Jurkat, Clone E6-1 (cell line): ENCODE measurements at places on chromosomes 3 and 15.
A peak's percentile ranks its signal among the peaks of the same experiment; 100 is the strongest.

DNA sequence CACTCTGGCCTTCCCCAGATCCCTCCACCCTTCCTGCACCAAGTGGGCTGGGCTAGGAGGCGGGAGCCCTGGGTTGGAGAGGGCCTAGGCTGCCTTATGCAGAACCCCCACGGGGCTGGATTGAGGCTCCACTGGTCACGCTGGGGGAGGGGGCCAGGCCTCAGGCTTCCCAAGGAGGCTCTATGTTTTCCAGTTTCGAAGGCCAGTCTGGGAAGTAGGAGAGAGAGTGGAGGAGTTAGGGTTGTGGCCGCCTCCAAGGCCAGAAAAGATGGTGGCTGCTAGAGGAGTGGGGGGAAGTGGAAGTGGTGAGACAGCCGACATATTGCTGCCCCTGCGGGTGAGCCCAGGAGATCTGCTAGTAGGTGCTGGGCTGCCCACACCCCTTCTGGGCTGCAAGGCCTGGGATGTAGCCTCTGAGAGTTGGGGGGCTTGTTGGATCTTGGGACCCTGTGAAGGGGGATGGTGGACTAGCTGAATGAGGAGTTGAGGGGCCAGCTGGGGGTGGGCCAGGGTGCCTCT lies 1.2 kb downstream of the GNAI2 start:
- DNase-seq = no peak

DNA sequence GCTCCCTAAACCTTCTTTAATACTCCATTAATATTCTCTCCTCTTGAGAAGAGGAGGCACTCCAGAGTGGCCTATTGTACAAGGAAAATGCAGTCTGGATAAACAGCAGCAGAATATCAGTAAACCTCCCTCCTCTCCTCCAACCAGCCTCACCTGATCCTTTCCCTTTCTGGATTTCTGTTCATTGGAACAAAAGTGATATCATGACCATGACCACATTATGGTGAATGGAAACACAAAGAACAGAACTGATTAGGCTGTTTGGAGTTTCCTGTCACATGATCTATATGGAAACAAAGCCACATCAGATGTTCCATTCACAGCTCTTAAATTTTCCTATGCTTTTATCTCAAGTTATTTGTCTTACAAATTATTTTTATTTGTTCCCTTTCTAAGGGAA lies 14.6 kb downstream of the C2CD4B start:
- DNase-seq = peak; percentile 57

- no peak for DNase-seq
These were observed 167.6 kb downstream of the PLCL2 start for GRCh38 chr3:17052363-17052762.

DNA sequence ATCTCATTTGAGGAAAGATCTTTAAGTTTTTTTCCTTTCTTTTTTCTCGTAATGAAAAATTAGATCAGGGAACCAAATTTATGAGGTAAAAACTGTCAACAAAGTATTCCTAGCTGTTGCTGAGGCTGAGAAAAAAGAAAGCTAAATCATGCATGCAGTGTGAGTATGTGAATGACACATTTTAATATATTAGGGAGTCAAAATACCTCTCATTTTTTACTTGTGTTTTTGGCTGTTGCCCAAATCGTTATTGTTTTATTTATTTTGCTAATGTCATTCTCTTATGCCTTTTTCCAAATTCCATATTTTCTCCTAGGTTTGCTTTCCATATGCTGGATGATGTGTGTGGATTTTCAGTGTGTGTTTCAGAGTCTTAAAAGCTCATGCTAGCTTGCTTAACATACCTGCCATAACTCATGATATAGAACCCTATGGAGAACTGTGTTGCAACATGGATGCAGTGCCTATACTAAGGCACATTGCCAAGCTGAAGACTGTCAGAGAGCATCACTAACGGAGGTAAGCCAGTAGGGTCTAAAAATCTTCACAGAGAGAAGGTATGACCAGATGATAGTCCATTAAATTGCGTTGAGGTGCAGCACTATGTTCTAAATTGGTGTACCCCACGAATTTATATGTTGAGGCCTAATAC lies 629.5 kb upstream of the KCNMB2 start:
- DNase-seq = no peak

- no peak for DNase-seq
These were observed 100.5 kb upstream of the RGMA start for GRCh38 chr15:93189561-93189960.

- DNase-seq = no peak
These were observed 10.6 kb upstream of the NFKBIZ start for GRCh38 chr3:101838691-101839090.

DNA sequence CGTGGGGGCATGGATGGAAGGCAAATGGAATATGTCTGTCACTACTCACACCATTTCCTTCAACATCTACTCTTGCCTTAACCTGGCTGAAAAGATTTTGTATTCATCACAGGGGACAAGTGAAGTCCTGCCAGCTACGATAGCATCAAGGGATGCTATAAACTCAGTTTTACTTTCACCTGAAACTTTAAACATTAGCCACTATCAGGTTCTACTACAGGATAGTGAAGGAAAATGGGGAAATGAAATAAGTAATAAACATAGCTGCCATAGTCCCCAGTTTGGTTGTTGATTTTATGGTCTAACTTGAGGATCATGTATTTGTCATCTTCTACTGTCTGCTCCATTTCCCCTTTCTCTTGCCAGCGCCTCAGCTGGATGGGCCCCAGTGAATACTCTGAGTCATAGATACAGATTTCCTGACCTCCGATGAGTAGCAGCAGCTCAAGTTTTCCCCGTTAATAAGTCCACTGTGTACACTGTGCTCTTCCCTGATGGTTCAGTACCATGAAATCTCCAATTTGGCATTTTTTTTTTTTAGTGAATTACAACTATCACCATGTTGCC lies 338.2 kb upstream of the SLCO3A1 start:
- DNase-seq = no peak

- no peak for DNase-seq
These were observed 218.1 kb upstream of the SATB1 start for GRCh38 chr3:18643281-18643680.

DNA sequence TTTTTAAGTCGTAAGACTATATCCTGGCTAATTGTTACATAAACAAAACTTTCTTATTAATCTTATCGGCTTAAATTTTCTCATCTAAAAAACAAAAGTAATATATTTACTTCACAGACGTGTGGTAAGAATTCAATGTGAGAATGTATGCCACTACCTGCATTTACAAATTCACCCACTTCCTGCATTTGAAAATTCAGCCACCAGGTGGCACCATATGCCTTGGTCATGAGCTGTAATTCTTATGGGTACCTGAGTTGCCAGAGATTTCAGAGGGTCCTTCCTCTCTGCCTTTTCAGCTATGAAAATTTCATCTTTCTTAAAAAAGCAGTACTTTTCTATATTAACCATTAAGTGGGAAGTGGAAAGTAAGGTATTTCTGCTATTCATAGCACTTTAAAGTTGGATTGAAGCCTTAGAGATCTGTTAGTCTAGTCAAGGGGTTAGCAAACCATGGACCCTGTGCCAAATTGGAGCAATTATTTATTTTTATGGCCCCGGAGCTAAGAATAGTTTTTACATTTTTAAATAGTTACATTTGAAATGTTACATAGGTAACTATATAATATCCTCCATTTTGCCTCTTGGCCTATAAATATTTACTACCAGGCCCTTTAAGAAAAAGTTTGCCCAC lies 127.8 kb downstream of the HCN4 start:
- peak; percentile 80 for DNase-seq

DNA sequence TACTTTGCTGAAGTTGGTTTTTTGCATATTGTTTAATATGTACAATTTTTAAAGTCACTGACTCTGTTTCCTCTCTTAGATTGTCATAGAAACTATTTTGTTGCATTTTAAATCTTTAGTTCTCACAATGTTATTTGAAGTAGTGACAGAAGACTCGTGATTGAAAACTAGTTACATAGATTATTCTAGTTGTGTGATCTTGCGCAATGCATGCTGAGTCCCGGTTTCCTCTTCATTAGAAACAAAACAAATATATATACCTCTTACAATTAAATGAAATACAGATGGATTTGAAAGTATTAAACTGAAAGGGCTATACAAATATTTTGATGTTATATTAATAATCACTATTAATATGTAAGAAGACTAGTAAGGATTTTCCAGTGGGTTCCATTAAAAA lies 333.0 kb downstream of the LPP start:
- no peak for DNase-seq

- no peak for DNase-seq
These were observed 5.6 kb downstream of the RTP3 start for GRCh38 chr3:46503200-46503874.

DNA sequence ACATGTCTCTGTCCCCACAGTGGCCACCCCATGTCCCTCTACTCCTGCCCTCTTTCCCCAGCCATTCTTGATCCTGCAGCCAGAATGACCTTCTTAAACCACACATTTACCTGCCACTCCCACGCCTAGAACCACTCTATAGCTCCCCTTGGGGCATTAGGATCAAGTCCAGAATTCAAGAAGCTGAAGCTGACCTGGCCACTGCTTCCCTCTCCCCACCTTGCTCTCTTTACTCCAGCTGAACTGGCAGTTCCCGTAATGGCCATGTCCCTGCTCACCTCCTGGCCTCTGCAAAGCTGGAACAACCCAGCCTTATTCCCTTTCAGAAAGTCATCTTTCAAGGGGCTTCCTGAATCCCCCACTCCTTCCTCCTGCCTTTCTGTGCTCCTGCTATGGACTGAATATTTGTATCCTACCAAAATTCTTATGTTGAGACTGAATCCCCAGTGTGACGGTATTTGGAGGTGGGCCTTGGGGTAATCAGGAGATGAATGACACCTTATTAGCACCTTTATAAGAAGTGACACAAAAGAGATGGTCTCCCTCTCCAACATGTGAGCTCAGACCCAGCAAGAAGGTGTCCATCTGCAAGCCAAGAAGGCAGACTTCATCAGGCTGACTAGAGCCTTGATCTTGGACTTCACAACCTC lies 3.8 kb downstream of the CSRNP1 start:
- DNase-seq = no peak

GRCh38 chr3:73086071-73086494 lies 24.6 kb downstream of the EBLN2 start:
- DNase-seq = peak; percentile 52

DNA sequence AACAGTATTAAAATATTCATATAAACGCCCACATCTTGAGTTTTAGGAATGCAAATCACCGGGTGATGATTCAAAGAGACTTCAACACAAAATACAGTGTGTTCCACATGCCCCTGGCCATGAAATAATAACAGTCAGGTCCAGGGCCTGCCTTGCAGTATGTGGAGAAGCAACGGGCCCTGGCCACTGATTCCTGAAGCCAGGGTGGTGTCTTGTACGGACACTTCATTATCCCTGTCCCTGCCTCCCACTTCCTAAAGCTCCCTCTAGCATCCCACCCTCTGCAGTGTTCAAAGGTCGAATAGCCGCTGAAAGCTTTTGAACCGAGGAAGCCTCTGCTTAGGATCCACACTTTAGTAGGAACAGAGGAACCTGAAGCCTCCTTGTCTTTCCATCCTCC lies 50.4 kb upstream of the PCSK6 start:
- DNase-seq = no peak

DNA sequence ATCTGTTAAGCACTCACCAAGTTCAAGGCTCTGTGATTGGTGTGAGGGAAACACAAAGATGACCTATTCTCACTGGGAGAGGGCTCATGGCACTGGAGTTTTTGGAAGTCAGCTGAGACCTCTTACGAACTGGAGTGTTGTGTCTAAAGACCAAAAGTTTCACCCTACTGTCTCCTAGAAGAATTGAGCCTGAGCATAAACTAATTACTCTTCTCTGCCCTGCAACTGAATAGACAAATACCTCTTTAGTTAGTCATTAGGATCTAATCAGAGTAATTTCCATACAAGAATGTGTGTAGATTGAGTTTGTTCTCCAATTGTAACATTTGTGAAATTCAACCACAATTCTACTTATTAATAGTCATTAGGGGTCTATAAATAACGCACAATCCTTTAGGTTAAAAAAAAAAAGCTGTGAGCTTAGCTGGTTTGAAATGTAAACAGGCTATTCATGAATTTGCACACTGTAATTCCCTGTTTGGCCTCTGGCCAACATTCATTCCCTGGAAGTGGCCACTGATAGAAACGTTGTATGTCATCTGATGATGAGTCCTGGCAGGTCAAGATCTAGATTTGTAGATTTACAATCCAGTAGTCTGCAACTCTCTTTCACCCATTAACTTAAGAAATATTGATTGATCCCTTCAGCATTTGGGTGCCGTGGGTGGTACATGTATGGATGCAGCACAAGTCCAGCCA lies 76.8 kb upstream of the SOX14 start:
- no peak for DNase-seq

- no peak for DNase-seq
These were observed 161.0 kb upstream of the CTDSPL start for GRCh38 chr3:37700466-37701248.
